Suprapubic skin (tissue), 4 donors: ENCODE measurements at places on chromosomes 12 and 14.

- DNase-seq = no peak
Observed at GRCh38 chr14:72318648-72319047, 386.4 kb downstream of the RGS6 start.

DNA sequence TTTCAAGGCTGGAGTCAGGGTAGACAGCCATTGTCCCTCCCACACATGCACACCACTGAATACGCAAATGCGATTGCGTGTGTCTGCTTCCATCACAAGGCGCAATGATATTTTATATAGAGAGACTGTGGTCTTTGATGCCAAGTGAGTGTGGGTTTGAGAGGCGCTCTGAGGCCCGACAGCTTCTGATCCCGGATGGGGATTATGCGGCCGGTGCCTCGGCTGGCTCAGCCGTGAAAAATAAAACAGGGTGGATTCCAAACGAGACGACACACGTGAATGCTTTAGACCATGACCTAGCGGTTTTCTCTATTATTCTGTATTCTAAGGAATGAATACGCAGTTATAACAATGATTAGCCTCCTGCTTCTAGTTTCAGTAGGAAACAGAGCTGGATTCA lies 72.5 kb downstream of the TMEM132D start:
- no peak for DNase-seq

GRCh38 chr12:30646821-30647220 lies 48.8 kb downstream of the IPO8 start:
- DNase-seq = no peak

DNA sequence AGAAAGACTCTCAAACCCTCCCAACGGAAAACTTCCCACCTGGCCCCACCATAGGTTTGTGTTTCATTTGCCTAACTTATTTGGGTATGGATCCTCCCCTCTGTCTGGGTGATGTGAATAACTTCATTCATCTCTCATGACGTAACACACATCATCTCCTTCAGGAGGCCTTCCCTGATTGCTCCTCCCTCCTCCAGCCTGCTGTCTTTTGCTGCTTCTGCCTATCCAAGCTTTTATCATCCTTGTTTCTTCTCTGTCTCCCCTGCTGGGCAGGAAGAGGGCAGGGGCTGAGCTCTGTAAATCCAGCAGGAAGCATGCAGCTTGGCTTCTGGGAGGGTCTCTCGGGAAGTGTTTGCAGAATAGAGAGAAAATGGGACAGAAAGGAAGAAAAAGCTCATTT lies 766.0 kb upstream of the TBX3 start:
- no peak for DNase-seq

- no peak for DNase-seq
Observed at GRCh38 chr14:102226356-102227125, 78.4 kb downstream of the MOK start.
